ENCODE measurements at places on chromosomes 2 and 18.
A peak's percentile ranks its signal among the peaks of the same experiment; 100 is the strongest.

- DNase-seq, result no peak
Measured at GRCh38 chr2:40440835-40441234, 11.1 kb downstream of the SLC8A1 start.

DNA sequence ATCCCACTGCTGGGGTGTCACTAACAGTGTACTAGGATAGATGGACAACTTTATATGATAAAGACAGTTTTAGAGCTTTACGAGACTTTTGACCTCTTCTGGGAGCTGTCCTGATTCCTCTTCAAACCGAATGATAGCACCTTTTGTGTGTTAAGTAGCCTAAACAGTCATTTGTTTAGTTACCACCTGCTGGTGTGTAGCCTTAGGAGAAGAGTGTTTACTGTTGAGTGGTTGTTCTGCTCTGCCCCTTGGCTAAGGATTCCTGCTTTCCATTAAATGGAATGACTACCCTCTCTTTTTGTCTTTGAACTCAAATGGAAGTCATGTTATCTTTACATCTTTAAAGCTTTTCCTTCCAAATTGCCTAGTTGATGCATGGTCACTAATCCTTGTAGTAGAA lies 28.0 kb upstream of the MGAT5 start:
- no peak for DNase-seq

- peak; percentile 32 for DNase-seq
Measured at GRCh38 chr2:126527836-126528490, 128.0 kb upstream of the GYPC start.

GRCh38 chr2:211996857-211997256 lies 541.7 kb downstream of the ERBB4 start:
- DNase-seq, result no peak

DNA sequence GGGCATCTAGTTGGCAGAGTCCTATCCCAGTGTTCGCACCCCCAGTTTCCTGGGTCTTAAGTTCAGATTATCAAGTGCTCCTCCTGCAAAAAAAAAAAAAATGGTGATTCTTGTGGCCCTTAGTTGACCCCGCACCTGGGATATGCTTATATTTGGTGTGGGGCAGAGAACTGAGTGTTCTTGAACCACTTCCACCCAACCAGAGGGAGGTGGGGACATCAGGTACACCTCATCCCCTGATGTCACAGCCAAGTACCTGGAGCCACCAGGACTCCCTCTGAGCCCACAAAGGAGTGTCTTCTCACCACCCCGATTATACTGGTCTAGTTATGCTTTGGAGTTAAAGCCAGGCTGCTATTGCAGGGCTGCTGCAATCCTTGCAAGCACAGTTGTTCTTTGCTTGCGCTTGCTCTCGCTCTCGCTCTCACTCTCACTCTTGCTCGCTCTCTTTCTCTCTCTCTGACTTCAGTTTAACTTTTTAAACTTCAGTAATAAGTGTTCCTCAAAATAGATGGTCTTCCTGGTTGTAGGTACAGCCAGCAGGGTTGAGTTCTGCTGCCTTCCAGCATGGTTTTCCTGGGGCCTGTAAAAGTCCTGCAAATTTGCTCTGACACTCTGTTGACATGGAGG lies 265.7 kb downstream of the NEDD4L start:
- DNase-seq, result no peak

GRCh38 chr2:151363709-151364108 lies 6.3 kb downstream of the TNFAIP6 start:
- no peak for DNase-seq

GRCh38 chr18:396251-396555 lies 104.3 kb downstream of the COLEC12 start:
- DNase-seq, result no peak

- DNase-seq, result no peak
Measured at GRCh38 chr18:8828798-8829197, 123.4 kb downstream of the MTCL1 start.

GRCh38 chr2:46780411-46780800 lies 135.2 kb downstream of the MCFD2 start:
- DNase-seq, result no peak

DNA sequence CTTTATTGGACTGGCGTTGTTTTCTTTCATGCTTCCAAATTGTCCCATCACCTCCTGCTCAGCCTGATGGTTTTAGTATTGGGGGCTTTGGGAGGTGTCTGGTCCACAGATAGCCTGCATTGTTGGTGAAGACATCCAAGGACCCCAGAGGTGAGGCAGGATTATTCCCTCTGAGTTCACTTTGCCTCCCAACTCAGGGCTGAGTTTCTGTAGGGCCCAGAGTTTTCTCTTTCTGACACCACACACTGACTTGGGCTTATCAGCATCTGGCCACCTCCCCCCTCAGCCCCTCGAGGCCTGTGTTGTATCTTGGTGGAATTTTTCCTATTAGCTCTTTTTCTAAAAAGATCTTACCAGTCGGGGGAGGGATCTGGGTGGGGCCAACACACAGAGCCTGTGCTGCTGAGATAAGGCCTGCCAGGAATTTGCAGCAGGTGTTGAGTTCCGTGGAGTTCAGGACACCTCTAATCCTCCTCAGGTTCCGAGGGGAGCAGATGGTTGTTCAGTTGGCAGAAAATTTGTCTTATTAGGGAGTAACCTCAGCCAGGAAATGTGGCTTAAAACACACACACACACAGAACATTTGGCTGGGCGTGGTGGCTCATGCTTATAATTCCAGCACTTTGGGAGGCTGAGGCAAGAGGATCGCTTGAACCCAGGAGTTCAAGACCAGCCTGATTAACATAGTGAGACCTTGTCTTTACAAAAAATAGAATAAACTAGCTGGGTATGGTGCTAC lies 7.3 kb downstream of the EMILIN2 start:
- DNase-seq, result no peak

DNA sequence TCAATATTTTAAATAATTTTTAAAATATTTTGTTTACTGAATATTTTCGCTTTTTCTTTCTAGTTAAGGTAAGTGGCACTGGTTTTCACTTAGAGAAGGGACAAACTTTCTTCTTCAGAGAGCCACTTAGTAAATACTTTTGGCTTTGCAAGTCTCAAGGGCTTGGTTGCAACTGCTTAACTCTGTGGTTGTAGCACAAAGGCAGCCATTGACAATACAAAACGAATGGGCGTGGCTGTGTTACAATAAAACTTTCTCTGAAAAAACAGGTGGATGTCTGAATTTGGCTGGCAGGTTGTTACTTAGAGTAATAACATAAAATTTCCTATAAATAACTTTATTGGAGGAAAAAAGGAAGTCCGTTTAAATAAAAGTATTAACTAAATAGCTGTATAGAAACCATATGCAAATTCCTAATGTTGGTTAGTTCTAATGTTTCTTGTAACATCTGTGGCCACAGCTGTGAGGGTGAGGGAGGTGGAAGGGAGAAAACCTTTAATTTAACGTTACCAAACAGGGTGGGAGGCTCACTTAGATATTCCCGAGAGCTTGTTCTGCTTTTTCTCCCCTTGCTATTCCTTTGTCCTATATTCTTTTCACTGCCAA lies 62.4 kb upstream of the TNP1 start:
- no peak for DNase-seq

GRCh38 chr2:641164-641871 lies 35.9 kb downstream of the TMEM18 start:
- no peak for DNase-seq

- DNase-seq, result no peak
Measured at GRCh38 chr2:218369330-218369729, 12.7 kb downstream of the CATIP start.

- no peak for DNase-seq
Measured at GRCh38 chr18:45554389-45554737, 60.9 kb upstream of the SLC14A2 start.

DNA sequence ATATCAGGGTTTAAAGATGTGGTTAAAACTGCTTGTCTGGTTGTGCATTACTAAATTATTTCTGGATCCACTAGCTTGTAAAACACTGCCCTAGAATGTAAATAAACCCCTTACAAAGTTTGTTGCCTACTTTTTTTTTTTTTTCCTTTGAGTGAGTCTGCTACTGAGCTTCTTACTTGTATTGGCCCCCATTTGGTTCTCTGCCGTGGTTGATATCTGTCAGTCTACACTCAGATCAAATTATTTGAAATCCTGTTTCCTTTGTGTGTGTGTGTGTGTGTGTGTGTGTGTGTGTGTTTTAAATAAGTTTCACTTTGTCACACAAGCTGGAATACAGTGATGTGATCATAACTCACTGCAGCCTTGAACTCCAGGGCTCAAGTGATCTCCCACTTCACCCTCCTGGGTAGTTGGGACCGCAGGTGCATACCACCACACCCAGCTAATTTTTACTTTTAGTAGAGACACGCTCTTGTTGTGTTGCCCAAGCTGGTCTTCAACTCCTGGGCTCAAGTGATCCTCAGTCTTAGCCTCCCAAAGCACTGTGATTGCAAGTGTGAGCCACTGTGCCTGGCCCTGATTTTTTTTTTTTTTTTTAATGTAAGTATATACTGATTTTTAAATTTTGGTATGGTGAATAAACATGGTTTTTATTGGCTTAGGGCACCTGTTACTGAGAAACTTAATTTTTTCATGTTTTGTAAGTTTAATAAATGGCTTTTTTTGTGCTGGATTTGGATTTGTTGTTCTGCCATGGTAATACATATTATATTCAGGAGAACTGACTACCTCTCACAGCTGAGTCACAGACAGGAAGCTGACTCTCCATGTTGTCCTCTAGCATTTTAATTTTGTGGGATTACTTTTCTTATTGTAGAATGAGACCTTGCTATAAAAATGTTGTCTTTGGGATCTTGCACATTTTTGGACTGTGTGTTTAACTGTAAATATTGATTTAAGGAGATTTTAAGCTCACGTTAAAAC lies 48.5 kb downstream of the MAP4K4 start:
- DNase-seq, result no peak

DNA sequence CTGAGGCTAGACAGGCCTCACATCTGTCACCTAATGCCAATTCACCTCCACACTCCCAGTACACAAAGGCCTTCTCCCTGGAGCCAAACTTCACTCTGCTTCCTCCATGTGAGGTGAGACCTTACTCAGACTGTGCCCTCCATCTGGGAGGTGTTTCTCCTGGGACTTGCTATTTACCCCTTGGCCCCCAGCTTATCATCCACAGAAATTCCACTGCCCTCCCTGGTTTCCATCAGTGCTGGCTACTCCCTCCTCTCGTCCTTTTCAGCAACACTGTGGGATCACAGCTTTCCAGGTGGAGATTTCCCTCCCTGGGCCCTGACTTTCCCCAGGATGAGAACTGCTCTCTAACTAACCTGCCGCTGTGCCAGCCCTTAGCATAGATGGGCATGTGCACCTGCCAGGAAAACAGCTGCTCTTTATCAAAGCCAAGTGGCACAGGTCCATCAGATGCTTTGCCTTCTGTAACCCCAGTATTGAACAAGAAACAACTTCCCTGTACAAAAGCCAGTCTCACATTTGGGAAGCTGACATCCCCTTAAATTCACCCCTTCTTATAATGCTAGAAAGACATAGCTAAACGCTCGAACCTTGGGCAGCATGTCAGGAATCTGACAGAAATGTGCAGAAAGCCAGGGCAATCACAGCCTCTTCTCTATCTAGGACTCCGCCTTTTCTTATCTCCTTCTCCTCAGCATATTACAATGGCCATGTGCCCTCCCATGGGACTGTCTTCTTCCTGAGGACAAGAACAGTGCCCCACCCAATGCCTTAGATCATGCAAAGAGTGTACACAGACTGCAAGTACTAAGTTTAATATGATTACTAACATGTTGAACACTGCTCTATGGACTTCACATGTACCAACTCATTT lies 535.5 kb upstream of the ID2 start:
- DNase-seq, result no peak

- DNase-seq, result no peak
Measured at GRCh38 chr2:158325782-158326340, 130.7 kb downstream of the CCDC148 start.

GRCh38 chr2:64612575-64613195 lies 41.0 kb downstream of the SERTAD2 start:
- DNase-seq, result no peak

DNA sequence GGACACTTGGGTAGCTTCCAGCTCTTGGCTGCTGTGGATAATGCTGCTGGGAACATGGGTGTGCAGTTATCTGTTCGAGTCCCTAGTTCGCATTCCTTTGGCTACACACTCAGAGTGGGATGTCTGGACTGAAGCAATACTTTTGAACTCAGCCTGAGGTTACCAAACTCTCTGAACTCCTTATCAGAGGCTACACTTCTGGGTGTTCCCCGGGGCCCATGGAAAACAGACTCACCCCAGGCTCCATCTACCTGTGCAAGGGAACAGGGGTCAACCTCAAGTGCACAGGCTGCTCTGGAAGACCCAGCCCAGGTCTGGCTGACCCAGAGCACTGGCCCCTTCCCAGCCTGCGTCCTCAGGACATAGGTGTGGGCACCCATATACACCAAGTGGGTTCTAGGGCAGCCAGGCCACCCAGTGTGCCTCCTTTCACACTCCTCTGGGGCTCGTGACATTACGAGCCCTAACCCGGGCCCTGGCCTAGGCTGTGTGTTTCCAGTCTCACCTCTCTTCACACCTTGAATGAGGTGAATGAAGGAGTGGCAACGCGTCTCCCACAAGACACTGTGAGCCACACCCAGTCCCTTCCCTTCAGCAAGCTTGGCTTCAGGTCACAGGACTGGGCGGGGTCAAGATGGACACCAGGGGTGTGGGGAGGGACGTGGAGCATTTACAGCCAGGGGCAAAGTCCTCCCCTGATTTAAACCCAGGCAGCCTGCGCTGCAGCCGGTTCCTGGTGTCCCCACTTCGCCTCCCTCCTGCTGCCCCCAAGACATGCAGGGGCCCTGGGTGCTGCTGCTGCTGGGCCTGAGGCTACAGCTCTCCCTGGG lies at the start of gene ALPI:
ALPI (plus strand) TSS at position 728 of the 830 bp plus-strand sequence; CDS start at position 775, 47 bp downstream.
- no peak for DNase-seq

- DNase-seq, result no peak
Measured at GRCh38 chr2:34162231-34162630, 563.1 kb upstream of the FAM98A start.

DNA sequence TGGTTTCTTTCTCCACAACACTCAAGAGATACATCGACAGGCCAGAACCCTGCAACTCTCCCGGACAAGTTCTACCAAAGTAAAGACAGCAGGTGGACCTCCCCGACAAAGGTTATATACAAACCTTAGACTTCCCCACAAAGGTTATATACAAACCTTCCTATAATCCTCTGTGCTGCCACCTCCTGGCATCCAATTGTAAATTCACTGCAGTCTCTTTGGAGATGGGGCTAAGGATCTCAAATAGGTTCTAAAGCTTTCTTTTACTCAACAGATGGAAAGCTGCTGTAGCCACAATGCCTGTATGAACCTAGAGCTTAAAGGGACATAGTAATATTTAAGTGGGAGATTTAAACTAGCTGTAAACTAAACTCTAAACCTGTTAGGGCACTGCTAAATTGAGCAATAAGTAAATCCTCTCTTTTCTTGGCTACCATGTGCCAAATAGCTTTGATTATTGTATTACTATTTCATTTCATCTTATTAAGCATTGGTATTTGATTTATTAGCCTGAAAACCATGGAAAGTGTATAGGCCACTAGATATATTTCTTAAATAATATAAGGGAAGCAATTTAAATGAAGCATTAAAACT lies 9.8 kb upstream of the MREG start:
- DNase-seq, result peak; percentile 32

DNA sequence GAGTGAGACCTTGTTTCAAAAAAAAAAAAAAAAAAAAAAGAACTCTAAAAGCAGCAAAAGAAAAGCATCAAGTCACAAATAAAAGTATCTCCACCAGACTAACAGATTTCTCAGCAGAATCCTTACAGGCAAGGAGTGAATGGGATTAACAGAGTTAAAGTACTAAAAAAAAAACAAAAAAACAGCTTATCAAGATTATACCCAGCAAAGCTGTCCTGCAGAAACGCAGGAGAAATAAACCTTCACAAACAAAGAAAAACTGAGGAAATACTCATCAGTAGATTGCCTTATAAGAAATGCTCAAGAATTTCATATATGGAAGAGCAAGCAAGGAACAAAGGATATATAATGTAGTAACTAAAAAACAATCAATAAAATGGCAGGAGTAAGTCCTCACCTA lies 35.6 kb downstream of the USP34 start:
- DNase-seq, result no peak

All from stimulated activated CD4-positive, alpha-beta T cell treated with anti-CD3 and anti-CD28 coated beads, TNF-alpha, amount 100 ng/mL, for 24 hours (primary cell).